ENCODE measurements at places on chromosomes 3 and 15.

DNA sequence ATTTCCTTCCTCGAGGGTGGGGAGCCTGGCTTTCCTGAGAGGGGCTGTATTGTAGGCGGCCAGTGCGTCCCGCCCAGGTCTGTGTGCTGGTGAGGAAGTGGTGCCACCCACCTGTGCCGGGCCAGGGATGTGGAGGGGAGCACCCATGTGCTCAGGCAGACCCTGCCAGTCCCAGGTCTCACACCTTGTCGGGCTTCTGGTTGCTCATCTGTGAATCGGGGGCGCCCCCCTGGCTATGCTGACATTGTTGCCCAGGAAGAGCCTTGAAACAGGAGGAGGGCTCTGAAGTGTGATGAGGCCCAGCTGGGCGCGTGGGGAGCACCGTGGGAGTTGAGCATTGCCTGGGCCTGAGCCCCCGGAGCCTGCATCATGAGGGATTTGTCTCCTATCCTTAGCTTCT, 4.8 kb downstream of the FBLN2 start:
- no peak for ATAC-seq

GRCh38 chr15:28023933-28024888, 74.9 kb downstream of the OCA2 start:
- ATAC-seq = no peak

- no peak for ATAC-seq
These were observed 21.1 kb downstream of the TFRC start for GRCh38 chr3:196060834-196061233.

DNA sequence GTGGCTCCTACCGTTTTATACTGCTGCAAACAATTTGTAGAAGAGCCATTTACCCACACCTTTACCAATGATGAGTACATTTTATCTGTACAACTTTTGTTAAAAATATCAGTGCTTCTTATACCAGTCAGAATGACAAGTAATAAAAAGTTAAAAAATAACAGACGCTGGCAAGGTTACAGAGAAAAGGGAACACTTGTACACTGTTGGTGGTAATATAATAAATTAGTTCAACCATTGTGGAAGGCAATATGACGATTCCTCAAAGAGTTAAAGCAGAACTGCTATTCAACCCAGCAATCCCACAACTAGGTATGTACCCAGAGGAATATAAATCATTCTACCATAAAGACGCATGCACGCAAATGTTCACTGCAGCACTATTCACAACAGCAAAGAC, 51.9 kb downstream of the ARRDC4 start:
- ATAC-seq = no peak

Data from activated CD4-positive, CD25-positive, alpha-beta regulatory T cell treated with anti-CD3 and anti-CD28 coated beads, Interleukin-2, amount 50 U/mL, for 24 hours (primary cell).